ENCODE measurements at places on chromosomes 7 and 10.

- no peak for DNase-seq
Observed at GRCh38 chr10:83539528-83540308, 599.6 kb upstream of the GHITM start.

DNA sequence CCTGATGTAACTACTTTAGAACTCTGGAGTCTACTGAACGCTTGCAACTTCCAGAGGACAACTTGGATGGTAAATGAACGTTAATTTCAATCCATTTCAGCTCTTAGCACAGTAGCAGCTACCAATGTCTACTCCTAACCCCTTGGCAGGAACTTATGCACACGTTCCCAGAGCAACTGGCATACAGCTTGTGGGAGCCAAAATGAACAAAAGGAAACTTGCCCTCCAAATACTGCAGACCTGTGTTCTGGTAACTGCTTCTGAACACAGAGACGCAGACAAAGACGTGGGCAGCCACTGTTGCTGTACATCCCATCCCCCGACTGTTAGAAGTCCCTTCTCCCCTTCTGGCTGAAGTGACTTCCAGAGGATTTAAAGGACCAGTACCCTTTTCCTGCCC lies 61.3 kb downstream of the XPNPEP1 start:
- DNase-seq: no peak

DNA sequence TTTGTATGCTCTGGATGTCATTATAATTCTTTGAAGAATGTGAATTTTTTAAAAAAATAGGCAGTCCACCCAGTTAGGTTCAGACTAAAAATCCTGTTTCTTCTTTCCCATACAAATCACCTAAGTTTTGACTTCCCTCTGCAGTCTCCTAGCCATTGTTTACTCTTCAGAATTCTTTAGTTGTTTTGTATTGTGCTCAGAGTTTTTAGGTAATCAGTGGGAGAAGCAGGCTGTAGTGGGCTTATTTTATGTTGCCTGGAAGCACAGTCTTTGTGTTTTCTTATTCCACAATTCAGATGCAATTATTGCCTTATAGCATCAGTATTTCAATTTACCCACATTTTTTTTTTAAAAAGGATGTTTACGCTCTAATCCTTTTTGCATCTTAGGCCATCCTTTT lies 94.9 kb downstream of the AKAP9 start:
- no peak for DNase-seq

GRCh38 chr10:31034098-31034909 lies 2.6 kb upstream of the ZNF438 start:
- no peak for DNase-seq

DNA sequence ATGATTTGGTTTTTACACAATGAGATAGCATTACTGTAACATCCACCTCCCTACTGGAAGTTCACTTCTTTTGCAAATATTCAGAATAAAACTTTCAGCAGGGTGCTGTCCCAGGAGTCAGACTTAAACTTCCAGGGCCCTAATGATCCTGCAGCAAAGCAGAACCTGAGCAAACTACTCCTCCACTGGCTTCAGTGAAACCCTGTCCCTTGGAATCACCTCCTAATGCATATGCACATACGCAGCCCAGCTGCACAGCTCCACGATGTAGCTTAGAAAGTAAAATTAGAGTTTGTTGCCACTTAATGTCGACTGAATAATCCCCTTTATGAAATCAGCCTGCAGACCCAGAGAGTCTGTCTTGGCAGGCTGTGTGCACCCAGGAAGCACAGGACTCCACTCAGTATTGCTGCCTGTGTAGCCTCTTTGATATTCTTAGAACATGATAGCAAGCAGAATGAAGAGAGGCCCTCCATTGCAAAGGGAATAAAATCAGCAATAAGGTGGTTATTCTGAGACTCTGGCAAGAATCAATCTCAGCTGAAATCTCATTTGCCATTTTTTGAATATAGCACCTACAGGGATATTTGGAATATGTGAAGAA lies 1.6 kb downstream of the NPSR1 start:
- DNase-seq: no peak

DNA sequence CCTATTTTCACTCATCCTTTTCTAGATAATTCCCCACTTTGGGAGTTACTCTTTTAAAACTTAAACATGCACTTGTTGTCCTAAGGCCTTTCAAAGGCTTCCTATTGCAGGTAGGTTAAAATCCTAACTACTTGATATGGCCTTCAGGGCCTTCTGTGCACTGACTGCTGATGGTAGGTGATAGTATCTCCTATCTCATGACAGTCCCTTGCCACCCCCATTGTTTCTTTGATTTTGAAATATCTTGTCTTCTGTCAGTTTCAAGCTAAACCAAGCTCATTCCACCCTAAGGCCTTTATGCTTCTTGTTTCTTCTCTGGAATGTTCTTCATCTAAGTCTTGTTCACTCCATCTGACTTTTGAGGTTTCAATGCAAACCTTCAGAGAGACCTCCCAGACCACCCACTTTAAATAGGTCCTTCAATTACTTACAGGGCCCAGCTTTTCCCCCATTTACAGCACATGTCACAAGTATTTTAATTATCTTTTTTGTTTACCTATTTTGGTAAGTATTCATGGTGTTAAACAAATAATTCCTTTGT lies 2.4 kb upstream of the MTPN start:
- no peak for DNase-seq

GRCh38 chr10:24716295-24716694 lies 7.4 kb downstream of the ARHGAP21 start:
- no peak for DNase-seq

DNA sequence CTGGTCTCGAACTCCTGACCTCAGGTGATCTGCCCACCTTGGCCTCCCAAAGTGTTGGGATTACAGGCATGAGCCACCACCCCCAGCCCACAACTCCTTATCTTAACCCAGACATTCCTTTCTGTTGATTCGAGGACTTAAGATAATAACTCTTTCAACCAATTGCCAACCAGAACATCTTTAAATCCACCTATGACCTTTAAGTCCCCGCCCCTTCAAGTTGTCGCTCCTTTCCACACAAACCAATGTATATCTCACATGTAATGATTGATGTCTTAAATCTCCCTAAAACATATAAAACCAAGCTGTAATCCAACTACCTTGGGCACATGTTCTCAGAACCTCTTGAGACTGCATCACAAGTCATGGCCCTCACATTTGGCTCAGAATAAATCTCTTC lies 7.8 kb upstream of the ANKRD2 start:
- DNase-seq: no peak

DNA sequence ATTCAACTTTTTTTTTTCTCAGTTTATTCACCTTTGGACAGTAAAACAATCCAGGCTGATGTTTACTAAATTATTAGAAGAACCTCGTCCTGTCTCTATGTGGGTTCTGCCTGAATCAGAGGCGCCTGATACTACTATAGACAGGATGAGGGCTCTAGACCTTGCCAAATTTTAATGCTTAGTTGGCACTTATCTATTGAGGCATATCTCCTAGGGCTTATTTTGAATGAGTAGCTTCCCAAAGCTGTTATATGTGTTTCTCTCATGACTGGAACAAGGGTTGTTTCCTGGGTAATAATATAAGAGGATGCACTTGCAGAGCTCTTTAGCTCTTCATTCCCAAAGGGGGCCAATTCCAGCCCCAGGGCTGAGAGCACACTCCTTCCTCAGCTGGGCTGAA lies 23.6 kb downstream of the HECW1 start:
- DNase-seq: no peak

DNA sequence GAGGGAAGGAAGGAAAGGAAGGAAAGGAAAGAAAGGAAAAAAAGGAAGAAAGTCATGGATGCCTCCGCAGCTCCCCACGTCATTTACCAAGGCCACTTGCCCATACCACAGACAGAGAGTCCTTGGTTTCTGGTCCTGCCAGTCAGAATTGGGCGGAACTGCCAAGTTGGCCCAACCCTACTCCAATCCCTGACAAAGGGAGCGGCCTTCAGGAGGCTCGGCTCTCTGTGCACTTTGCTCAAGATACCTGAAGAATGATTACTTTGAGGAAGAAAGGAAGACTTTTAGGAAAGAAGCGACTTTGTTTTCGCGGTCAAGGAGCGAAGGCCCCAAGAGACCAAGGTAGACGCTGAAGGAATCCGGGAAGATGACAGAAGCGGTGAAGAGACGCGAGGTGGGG lies 49.1 kb upstream of the FXYD4 start:
- no peak for DNase-seq

GRCh38 chr7:25632616-25633015 lies 404.3 kb upstream of the NPVF start:
- no peak for DNase-seq

GRCh38 chr10:91883549-91884444 lies 25.5 kb downstream of the FGFBP3 start:
- DNase-seq: no peak

GRCh38 chr7:38615665-38616064 lies 15.5 kb downstream of the AMPH start:
- no peak for DNase-seq
